ENCODE measurements at places on chromosomes 7 and 10. TPM values are rescaled to one million over a fixed set of nuclear protein-coding genes. Genes with fewer than 3 reads are reported as not detected.

Gene PIP
- total RNA-seq, result not detected

Gene GRM3
- not detected for total RNA-seq

Gene PVRIG
- not detected for total RNA-seq

Gene FOXP2
- total RNA-seq, result not detected

Gene OR2A42
- total RNA-seq, result not detected

Gene NKX1-2
- total RNA-seq, result not detected

Gene IGF2BP3
- 180 TPM for total RNA-seq

Gene EVX1
- total RNA-seq, result not detected

Gene KCNIP2
- 0.57 TPM for total RNA-seq

Gene SUGCT
- 6.7 TPM for total RNA-seq

Gene CYP2W1
- 1.8 TPM for total RNA-seq

Gene SEC23IP
- 48.4 TPM for total RNA-seq

Gene LIPF
- not detected for total RNA-seq

Gene ERVW-1
- not detected for total RNA-seq

Gene HIBADH
- total RNA-seq, result 34.8 TPM

Gene AKR1C4
- total RNA-seq, result not detected

Gene UNCX
- total RNA-seq, result not detected

Gene PRSS1
- not detected for total RNA-seq

Gene PRSS37
- total RNA-seq, result not detected

Gene LIPK
- total RNA-seq, result not detected

Gene GFRA1
- 6.0 TPM for total RNA-seq

Gene FAM24B
- 0.66 TPM for total RNA-seq

Gene ARHGAP21
- total RNA-seq, result 68.7 TPM

Gene C10orf53
- not detected for total RNA-seq

Gene PRTFDC1
- 15.6 TPM for total RNA-seq

Gene PON3
- not detected for total RNA-seq

Gene PNLIPRP3
- not detected for total RNA-seq

Gene HHEX
- 7.9 TPM for total RNA-seq

Gene PRKG1
- 22.9 TPM for total RNA-seq

Gene KIF5B
- total RNA-seq, result 139 TPM

Gene CPEB3
- total RNA-seq, result 0.86 TPM
